ENCODE measurements at places on chromosomes 6 and 20.

- DNase-seq, result no peak
Observed at GRCh38 chr6:138997136-138997535, 9.1 kb upstream of the REPS1 start.

GRCh38 chr6:161667957-161668356 lies 394.1 kb upstream of the AGPAT4 start:
- DNase-seq, result no peak

DNA sequence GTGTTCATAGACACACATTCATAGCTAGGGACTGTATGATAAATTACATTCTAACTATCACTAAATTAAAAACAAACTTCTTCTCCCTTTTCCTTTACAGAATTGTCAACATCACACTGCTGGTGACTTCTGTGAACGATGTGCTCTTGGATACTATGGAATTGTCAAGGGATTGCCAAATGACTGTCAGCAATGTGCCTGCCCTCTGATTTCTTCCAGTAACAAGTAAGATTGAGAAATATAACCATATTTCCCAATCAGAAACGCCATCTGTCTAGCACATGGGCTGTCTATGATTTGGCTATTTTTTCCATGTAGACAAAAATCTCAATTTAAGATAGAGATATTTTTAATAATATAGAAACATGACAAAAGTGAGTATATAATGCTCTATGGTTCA lies 367.7 kb downstream of the ARHGAP18 start:
- no peak for DNase-seq

DNA sequence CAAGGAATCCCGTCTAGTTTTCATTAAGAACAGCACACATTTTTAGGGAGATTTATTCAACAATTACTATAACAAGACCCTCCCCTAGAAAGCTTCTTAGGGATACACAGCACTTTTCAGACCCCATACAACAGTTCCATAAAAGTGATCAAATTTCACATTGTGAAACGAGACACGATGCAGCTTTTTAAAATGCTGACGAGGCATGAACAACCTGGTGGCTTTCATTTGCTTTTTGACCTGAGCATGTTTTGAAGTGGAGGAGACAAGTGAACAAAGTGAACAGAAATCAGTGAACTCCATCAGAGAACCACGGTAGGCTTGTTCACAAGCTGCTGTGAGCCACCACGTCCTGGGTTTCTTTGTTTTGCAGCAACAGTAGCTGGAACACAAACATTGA lies 112.2 kb downstream of the PCSK2 start:
- no peak for DNase-seq

DNA sequence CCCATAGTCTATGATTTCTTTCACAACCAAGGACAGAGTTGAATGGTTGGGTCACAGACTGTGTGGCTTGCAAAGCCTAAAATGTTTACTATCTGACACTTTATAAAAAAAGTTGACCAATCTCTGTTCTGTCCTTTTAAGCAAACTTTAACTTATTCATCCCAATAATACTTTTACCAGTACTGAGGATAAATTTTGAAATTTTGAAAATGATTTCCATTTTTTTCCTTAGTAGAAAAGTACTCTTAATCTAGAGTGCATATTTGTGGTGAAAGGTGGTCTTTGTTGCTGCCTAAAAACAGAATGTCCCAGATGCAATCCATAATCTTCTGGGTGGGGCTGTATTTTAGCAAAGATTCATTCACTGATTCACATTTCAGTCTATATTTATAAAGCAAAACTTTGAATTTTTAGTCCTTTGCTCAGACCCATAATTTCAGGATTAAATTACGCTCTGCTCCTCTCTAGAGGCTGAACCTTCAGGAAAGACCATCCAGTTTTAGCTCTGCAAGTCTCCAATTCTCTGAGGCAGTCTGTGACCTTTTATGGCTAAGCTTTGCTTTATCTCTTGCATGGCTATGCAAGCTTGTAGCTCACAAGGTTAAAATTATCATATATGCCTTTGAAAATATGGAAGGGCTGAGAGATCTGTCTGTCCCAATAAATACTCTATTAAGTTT lies 573.5 kb downstream of the COL12A1 start:
- DNase-seq, result no peak

DNA sequence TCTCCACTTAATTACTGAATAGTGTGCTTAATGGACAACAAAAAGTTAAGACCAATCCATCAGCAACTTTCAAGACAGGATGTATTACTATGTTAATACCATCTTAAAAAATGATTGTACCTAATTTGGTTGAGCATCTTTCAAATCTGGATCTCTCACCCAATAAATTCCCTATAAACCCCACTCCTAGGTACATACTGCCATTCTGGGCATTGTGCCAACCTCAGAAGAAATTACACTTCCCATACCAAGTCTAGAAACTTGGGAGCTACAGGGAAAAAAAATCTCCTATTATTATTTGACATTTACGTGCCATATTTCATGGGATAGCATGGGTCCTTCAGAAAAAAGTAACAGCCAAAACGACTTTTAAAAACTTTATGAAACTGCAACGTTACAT lies 5.1 kb downstream of the SYNCRIP start:
- no peak for DNase-seq

GRCh38 chr20:38152175-38152620 lies 12.9 kb downstream of the TGM2 start:
- DNase-seq, result peak; percentile 72

GRCh38 chr6:115594891-115595290 lies 465.8 kb downstream of the FRK start:
- DNase-seq, result no peak

DNA sequence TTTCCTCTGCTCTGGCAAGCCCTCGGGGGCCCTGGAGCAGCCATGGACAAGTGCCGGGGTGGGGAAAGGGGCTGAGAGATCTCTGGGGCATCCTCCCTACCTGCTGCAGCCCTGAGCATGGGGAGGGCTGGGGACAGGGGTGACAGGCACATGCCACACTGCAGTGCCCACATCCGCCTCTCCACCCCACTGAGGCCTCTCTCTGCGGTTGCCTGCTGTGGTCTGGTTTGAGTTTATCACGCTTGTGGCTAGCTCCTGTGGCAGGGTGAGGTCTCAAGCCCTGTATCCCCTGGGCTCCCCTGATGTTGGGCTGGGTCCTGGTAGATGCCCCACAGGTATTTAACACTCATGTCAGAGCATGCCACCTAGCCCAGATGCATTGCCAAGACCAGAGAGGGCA lies 52.9 kb upstream of the MLN start:
- DNase-seq, result no peak

GRCh38 chr6:167946007-167946406 lies 51.5 kb upstream of the KIF25 start:
- DNase-seq, result no peak

- peak; percentile 9 for DNase-seq
Observed at GRCh38 chr20:45592574-45593189, 13.6 kb upstream of the WFDC8 start.

- no peak for DNase-seq
Observed at GRCh38 chr6:87308970-87309369, 13.4 kb upstream of the SMIM8 start.

DNA sequence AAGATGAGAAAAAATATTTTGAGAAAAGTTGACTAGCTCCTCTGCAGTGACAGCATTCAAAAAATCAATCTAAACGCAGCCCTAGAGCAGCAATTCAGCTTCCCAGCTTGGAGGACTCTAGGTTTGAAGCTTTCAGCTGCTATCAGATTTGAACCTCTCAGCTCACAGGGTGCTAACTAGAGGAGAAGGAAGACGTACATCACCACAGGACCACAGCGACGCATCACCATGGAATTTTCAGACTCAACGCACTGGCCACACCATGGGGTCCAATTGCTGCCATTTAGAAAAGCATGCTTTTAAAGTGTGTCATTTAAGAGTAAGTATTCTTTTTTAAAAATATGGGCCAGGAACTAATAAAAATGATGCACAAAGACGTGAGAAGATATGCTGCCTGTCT lies 45.0 kb upstream of the FUCA2 start:
- DNase-seq, result peak; percentile 97

DNA sequence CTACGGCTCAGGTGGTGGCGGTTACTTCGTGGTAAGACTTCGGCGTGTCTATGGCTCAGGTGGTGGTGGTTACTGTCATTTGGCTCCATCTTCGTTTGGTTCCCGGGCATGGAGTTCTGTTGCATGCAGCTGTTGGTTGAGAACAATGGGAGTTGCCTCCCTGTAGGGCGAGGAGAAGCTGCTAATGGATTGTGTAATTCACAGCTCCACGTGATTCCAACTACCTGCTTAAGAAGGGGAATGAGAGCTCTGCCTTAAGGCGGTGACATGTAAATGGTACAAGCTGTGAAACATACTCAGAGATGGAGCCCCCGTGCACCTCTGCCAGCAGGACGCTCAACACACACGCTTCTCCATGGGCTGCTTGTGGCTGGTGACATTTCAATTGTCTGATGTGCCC lies 12.4 kb upstream of the DACT2 start:
- DNase-seq, result no peak

DNA sequence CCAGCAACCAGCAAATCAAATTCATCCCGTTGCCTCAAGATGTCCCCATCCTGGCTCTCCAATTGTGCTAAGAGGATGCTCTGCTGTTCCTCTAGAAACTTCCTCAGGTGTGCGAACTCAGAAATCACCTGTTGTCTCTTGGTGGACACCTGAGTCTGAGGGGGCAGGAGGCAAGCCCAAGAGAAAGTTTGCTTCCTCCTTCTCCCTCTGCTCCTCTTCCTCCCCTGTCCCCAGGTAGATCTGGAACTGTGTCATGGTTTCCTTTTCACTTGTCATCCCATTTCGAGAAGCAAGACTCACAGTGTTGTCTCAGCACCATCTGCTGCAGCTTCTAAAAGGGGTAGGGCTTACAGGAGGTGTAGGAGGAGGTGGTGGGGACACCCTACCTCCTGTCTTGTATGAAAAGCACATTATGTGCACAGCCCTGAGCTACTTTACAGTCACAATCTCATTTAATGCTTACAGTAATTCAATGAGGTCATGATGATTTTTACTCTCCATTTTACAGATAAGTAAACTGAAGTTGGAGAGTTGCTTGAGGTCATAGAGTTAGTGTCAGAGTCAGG lies 2.5 kb downstream of the TRIM10 start:
- no peak for DNase-seq

DNA sequence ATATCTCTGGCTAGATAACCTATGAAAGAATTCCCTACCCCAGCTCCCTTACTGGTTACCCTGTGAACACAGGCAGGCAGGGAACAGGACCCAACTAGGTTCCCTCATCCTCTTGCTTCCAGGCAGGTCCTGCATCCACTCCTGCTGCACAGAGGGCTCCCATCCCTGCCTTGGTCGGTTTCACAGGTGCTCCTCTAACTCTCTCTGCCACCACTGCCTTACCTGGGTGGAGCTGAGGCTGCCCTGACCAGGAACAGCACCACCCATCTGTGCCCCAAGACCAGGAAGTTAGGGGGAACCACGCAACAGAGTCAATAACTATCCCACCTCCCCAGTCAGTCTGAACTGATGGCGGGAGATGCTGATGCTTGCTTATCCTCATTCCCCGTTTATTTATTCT lies 37.0 kb upstream of the HLA-A start:
- DNase-seq, result no peak

DNA sequence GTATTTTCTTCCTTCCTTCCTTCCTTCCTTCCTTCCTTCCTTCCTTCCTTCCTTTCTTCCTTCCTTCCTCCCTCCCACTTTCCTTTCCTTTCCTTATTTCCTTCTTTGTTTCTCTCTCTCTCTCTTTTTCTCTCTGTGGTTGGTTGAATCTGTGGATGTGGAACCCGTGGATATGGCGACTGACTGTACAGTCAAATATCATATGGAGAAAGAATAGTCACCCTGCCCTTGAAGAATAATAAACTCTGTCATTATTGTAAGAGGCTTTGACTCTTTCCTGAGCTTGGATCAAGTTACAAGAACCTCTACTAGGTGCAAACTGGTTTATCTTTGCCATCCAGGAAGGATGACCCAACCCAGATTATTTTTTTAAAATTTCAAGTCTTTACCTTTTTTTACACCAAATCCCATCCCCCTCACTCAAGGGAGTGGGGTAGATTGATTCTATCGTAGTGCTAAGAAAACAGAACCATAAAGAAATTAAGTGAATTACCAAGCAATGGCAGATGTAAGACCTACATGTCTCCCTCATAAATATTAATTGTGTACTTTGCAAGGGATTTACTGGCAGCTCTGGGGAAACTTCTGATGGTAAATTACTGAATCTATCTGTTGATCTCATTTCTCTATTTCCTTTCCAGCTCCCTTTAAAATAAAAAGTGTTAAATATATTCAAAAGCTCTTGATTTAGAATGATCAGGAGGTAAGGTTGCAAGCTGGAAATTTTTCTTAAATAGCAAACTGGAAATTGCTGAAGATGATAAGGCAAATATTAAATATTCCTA lies 667.5 kb downstream of the UTRN start:
- no peak for DNase-seq

- DNase-seq, result no peak
Observed at GRCh38 chr20:49398401-49399144, 83.9 kb downstream of the KCNB1 start.

GRCh38 chr20:48962976-48963771 lies 41.7 kb downstream of the ARFGEF2 start:
- no peak for DNase-seq

- DNase-seq, result peak; percentile 94
Observed at GRCh38 chr20:653110-653589, at the start of gene SRXN1. Gene SRXN1, minus strand, starts transcription at chr20:653200. Its CDS starts 15 bp downstream, at chr20:653185.

GRCh38 chr20:14264869-14265268 lies 72.5 kb downstream of the FLRT3 start:
- DNase-seq, result peak; percentile 10

- peak; percentile 28 for DNase-seq
Observed at GRCh38 chr6:139443231-139444112, 69.0 kb upstream of the CITED2 start.

- DNase-seq, result no peak
Observed at GRCh38 chr20:59324521-59325141, 24.2 kb downstream of the EDN3 start.

- no peak for DNase-seq
Observed at GRCh38 chr20:24835195-24835594, 113.9 kb upstream of the CST7 start.

DNA sequence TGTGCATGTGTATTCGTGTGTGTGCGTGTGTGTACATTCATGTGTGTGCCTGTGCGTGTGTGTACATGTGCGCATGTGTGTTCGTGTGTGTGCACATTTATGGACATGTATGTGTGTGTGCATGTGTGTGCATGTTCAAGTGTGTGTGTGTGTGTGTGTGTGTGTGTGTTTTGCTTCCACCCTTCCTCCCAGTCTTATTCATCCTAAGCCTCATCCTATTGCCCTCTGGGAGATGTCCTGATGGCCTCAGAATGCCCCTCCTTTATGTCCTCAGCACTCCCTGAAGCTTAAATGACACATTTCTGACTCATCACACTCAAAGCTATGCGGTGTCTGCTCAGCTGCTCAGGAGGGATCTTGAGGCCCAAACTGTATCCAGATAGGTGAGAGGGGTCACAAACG lies 76.6 kb upstream of the CCDC167 start:
- DNase-seq, result peak; percentile 63
